ENCODE measurements at places on chromosomes 16 and 17. TPM values are rescaled to one million over a fixed set of nuclear protein-coding genes. Genes with fewer than 3 reads are reported as not detected.

- DNase-seq, result peak; percentile 100
These were observed 8.2 kb upstream of the COL1A1 start for GRCh38 chr17:50209472-50210239.

GRCh38 chr17:48909783-48910182 lies 1.6 kb downstream of the UBE2Z start:
- no peak for DNase-seq

GRCh38 chr17:28433721-28434120 lies 27.7 kb upstream of the SLC46A1 start:
- no peak for DNase-seq

- no peak for DNase-seq
These were observed 61.2 kb downstream of the CLEC16A start for GRCh38 chr16:11005611-11005975.

DNA sequence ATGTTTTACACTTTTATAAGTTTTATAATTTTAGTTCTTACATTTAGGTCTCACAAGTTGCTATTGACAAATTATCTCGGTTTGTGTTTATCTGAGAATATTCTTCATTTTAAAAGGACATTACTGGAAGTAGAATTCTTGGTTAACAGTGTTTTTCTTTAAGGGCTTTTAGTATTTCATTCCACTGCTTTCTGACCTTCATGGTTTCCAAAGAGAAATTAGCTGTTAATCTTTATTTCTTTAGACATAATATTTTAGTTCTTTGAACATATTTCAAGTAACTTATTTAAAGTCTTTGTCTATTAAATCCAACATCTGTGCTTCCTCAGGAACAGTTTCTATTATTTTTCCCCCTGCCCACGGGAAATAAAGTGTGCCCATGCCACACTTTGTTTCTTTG lies 240.1 kb upstream of the AXIN2 start:
- DNase-seq, result no peak

DNA sequence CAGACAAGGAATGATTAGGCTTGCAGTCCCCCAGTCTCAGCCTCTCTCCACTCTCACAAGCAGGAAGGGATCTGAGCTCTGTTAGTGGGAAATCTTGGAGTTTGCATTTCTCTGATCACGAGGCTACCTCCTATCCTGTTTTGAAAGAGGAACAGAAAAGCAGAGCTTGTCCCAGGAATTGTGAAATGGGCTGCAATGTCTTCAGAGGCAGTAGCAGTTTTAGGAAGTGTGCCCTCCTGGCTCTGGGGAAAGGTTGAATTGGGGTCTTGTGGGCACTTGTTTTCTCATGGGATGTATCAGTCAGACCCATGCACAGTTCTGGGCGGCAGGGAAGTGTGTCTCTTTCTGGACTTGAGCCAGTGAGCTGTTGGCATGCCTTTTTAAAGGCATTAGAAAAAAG lies 22.8 kb downstream of the NUP85 start:
- no peak for DNase-seq

GRCh38 chr16:72001180-72001874 lies 1.1 kb upstream of the PKD1L3 start:
- no peak for DNase-seq

DNA sequence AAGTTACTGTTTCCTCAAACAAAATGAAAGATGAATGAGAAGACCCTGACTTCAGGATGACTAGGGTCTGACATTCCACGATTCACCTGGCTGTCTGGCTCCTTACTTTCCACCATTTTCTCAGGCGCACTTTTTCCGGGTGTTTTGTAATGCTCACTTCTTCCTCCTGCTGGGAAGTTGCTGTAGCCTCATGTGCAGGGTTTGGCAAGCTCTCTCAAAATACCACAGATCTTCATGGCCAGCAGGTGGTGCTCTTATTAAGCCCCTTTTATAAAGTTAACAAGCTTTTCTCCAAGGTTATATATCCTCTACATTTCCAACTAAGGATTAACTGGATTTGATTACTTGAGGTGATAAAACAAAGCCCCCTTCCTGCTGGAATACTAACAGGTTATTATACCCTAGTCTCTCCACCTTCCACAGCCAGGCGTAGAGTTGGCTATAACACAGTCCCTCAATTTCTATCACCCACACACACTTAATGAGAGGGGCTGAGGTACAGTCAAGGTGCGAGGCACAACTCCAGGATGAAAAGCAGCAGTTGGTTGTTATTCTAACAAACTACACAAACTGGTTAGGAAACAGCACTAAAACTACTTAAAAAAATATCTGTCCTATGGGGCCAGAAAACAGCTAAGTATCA lies 45.4 kb downstream of the STH start:
- DNase-seq, result peak; percentile 54

- DNase-seq, result no peak
These were observed 31.2 kb downstream of the PIMREG start for GRCh38 chr17:6475411-6475810.

DNA sequence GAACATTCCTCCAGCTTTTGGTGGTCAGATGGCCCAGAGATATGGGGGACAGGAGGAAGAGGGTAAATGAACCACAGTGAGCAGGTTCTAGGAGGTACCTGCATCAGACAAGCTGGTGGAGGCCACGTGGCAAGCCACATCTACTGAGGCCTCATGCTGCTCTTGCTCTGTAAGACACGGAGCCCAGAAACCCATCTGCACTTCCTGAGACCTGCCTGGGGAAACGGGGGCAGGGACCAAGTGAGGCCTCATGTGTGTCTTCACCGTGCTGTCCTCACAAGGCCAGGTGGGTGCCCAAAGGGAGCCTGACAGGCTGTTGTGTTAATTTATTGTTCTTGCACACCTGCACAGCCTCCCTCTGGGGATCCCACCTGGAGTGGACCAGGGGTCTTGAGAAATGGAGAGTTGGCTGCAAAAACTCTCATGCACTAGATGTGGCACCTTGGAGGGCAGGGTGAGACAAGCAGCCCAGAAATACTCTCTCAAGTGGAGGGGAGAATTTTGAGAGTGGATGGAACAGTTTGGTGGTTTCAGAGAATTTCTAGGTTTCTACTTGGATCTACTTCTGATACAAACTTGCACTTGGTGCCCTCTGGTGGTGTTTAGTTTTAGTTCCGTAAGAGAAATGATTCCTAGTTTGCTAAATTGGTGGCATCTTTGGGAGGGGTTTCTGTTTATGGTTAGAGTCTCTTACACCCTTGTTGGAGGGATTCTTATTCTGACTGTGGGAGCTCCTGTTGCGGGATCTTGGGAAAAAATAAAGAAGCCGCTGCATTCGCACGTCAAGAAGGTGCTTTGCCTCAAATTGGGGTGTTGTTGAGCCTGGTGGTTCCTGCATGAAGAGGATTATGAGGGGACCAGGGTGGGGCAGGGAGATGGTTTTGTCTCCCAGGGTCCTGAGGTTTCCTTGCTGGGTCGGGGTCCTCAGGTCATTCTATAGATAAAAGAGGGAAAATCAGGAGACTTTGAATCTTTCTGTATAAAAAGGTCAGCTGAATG lies 47.5 kb downstream of the SLC6A2 start:
- no peak for DNase-seq

GRCh38 chr16:31243734-31244670 lies 15.8 kb upstream of the ITGAM start:
- no peak for DNase-seq

DNA sequence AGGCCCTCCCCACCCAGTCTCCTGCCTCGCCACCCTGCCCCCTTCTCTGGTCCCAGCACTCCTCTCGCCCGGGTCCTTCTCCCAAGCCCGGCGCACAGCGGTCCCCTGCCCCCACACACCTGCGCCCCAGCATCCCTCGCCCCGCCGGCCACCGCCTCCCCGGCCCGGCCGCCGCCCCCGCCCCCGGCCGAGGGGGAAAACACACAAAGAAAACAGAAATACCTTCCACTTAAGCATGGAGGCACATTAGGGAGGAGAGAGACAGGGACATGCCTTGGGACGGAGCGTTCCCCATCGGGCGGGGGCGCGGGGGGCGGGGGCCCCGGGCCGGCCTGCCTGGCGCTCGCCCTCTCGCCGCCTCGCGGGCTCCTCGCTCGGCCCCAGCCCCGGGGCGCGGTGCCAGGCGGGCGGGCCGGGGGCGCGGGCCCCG lies 326 bp downstream of the SRCIN1 start:
- no peak for DNase-seq

- peak; percentile 75 for DNase-seq
These were observed 4.9 kb upstream of the NDRG4 start for GRCh38 chr16:58494981-58495520.

- no peak for DNase-seq
These were observed 732 bp downstream of the TNRC6A start for GRCh38 chr16:24729951-24730815.

GRCh38 chr16:58393138-58393504 lies 850 bp downstream of the GINS3 start:
- DNase-seq, result no peak

The MYO15A gene
- polyA plus RNA-seq, result 1.0 TPM

The PEMT gene
- 29.8 TPM for polyA plus RNA-seq

The CES4A gene
- polyA plus RNA-seq, result 3.6 TPM

The CDH11 gene
- 498 TPM for polyA plus RNA-seq

The CIBAR2 gene
- polyA plus RNA-seq, result not detected

The CA5A gene
- polyA plus RNA-seq, result not detected

Measured in BJ (cell line).